GM10248 (cell line): ENCODE measurements at places on chromosomes 1 and 21.
A peak's percentile ranks its signal among the peaks of the same experiment; 100 is the strongest.

DNA sequence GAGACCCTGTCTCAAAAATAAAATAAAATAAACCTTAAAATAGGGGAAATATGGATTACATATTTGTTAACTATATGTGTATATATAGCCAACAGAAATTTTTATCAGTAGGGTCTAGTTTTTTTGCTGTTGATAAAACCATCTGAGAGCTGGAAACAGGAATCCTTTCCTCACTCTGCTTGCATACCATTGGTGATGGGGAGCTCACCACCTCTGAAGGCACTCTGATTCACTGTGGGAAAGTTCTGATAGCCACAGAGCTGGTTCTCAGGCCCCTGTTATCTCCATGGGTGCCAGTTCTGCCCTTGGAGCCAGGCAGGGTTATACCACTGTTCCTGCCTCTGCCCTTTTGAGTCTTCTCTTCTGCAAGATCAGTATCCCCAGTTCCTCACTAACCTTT is 17.8 kb upstream of the ZC3H12A start:
- no peak for DNase-seq

DNA sequence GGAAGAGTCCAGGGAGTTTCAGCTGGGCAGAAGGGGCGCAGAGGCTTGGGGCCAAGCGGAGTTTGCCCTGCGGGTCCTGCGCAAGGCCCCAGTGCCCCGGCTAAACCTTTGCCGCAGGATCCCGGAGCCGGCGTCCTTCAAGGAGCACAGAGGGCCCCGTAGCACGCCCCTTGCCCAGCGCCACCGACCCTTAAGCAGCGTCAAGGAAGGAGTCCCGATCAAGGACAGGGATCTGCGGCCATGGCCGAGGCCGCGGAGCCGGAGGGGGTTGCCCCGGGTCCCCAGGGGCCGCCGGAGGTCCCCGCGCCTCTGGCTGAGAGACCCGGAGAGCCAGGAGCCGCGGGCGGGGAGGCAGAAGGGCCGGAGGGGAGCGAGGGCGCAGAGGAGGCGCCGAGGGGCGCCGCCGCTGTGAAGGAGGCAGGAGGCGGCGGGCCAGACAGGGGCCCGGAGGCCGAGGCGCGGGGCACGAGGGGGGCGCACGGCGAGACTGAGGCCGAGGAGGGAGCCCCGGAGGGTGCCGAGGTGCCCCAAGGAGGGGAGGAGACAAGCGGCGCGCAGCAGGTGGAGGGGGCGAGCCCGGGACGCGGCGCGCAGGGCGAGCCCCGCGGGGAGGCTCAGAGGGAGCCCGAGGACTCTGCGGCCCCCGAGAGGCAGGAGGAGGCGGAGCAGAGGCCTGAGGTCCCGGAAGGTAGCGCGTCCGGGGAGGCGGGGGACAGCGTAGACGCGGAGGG is 520 bp downstream of the CLIC6 start:
- DNase-seq, result peak; percentile 69

- DNase-seq, result no peak
Observed at GRCh38 chr1:224223819-224224714, 41.0 kb downstream of the DEGS1 start.

DNA sequence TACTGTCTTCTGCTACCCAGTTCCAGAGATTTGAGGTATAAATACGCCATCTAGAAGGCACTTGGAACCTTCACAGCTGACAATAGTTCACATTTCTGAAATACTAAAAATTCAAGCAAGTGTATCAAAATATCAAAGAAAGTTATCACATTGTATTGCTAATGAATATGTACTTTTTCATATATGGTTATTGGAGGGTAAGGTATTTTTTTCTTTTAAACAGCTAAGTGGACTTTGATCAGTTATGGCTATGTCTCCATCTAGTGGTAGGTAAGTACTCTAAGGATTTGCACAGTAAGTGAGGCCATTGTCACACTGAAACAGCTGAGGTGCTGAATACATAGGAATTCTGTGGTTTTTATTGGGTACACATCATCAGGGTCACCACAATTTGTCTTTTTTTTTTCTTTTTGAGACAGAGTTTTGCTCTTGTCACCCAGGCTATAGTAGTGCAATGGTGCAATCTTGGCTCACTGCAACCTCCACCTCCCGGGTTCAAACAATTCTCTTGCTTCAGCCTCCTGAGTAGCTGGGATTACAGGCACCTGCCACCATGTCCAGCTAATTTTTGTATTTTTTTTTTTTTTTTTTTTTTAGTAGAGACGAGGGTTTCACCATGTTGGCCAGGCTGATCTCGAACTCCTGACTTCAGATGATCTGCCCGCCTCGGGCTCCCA is 49.1 kb upstream of the CR2 start:
- DNase-seq, result peak; percentile 62

GRCh38 chr1:43878854-43879253 is 54.7 kb upstream of the ARTN start:
- no peak for DNase-seq

DNA sequence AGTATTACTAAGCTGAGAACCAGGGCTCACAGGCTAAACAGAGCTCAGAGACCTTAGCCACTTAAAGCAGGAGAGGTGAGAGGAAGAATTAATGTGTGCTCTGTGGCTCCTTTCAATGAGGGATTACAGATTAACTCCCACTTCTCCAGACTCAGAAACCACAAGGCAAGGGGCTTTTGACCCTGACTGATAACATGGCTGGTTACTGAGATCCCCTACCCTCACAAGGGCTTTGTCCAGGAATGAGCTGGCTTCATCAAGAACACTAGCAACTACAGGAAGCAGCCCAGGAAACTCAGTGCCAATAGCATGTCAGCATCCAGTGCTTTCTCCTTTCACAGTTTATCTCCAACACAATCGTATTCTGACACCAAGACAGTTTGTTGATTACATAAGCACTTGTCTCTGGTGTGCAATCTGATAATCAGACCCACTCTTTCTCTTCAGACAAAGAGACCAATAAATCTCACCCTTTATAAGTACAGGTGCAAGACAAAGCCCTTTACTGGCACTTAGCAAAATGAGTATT is 38.8 kb downstream of the ERI3 start:
- no peak for DNase-seq

DNA sequence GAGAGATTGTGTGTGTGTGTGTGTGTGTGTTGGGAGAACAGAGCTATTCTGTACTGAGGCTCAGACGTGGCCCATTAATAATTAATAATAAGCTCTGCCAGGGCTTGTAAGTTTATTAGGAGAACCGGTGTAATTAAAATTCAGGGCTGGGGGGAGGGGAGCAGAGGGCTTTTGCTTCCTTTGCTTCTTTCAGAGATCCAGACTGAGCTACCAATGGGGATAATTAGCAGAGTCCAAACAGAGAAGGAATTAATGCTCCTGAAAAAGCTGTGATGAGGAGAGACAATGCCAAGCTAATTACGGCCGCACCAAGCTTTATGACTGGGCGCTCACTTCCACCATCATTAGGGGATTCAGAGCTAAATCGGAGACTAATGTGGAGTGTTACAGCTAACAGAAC is 4.5 kb downstream of the SYT6 start:
- DNase-seq, result no peak

GRCh38 chr1:113783254-113784103 is 24.2 kb upstream of the PHTF1 start:
- DNase-seq, result peak; percentile 21

DNA sequence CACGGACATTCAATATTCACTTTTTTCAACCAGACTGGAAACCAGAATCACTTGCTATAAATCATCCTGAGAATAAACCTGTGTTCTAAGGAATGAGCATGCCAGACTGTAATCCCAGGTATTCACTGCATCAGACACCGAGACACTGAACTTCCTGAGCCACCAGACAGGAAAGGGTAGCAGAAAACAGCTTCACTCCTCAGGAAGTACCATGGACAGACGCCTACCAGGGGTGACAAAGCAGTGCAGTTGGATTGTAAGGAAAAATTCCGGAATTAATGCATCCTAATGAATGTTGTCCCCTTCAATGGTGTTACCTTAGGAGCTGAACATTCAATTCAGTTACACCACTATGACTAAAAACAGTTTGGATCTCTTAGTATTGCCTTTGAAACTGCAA is 156.1 kb downstream of the PIGK start:
- DNase-seq, result no peak

GRCh38 chr1:224058303-224058702 is 55.6 kb upstream of the FBXO28 start:
- DNase-seq, result no peak

DNA sequence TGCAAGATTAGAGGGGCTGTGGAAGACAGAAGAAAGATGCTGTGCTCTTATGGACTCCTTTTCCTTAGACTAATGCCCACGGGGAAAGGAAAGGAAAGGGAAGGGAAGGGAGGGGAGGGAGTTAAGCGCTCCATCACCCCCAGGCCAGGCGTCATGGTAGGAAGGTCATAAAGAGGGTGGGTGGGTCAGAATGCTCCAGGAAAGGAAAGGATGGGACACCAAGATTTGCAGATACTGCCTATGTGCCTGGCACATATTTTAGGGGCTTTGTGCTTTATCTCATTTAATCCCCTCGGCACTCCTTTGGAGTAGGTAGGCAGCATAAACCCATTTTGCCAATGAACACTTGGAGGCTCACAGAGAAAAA is 41.4 kb downstream of the MAB21L3 start:
- no peak for DNase-seq

GRCh38 chr1:161706482-161707347 is at the start of gene FCRLA:
Gene FCRLA (plus strand): TSS chr1:161707229. CDS start chr1:161707265, 36 bp downstream.
- DNase-seq, result peak; percentile 65

DNA sequence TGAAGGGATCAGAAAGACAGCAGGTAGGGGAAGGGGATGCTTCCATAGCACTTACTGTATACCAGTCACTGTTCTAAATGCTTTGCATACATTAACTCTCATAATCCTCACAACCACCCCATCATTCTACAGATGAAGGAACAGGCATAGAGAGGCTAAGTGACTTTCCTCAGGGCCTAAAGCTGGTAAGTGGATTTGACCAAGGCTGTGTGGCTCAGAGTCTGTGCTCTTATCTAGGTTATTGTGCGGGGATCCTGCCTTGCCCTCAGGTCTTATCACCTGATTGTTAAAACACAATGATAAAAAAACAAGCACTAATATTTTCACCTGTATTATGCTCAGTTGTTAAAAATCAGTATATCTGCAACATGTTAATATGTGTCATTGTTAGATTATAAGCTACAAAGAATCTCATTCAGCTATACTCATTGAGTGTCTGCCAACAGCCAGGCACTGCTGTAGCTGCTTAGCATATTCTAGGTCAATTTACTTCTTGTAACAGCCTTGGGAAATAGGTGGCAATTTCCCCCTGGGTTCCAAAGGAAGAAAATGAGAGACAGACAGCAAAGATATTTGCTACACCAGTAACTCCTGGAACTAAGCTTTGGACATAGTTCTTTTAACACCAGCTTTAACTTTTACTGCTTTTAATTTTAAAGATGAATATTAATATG is 38.6 kb upstream of the RBM15 start:
- DNase-seq, result no peak

DNA sequence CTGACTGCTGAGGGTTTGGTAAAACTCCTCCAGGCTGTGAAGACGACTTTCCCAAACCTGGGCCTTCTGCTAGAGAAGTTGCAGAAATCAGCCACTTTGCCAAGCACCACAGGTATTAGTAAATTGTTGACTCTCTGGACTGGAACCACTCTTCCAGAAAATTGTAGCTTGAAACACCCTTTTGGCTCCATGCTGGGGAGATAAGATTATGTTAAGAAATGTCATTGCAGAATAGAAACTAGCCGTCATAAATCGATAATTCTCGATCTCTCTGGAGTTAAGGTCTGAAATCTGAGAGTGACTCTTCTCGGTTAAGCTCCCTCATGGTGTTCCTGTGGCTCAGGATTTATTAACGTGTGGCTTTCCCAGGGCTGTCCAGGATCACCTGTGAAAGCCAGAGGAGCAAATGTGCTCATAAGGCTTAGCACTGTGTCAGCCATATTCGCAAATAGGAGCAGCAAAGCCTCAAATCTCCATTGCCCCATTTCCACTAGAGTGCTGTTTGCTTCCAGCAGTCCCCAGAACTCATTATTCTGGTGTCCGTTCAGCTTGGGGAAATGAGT is 54.6 kb downstream of the ZBTB40 start:
- no peak for DNase-seq

DNA sequence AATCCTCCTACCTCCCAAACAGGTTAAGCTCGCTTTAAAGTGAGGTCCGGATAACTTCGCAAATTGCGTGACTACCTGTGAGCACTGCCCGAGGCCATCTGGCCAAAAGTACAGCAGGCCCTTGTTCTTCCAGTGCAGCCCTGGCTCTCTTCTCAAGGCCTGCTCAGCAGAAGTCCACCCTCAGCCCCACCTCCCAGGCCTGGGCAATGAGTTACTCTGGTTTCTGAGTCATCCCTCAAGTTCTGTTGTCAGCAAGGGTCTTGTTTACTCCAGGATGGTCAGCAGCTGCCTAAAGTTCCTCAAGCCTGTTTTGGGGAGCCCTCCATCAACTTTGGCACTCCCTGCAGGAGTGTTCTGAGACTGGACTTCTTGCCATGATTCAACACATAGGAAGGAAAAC is 101.7 kb downstream of the BCAR3 start:
- DNase-seq, result no peak

DNA sequence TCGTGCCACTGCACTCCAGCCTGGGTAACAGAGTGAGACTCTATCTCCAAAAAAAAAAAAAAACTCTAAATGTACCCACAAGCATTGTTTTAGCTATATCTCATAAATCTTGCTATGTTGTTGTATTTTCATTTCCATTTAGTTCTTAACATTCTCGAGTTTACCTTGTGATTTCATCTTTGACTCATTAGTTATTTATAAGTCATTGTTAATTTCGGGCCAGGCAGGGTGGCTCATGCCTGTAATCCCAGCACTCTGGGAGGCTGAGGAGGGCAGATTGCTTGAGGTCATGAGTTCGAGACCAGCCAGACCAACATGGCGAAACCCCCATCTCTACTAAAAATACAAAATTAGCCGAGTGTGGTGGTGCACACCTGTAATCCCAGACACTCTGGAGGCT is 11.7 kb downstream of the HES2 start:
- DNase-seq, result no peak

GRCh38 chr1:76068542-76068941 is 6.0 kb upstream of the ST6GALNAC3 start:
- DNase-seq, result no peak

- no peak for DNase-seq
Observed at GRCh38 chr21:45634511-45635183, 8.9 kb upstream of the PCBP3 start.

DNA sequence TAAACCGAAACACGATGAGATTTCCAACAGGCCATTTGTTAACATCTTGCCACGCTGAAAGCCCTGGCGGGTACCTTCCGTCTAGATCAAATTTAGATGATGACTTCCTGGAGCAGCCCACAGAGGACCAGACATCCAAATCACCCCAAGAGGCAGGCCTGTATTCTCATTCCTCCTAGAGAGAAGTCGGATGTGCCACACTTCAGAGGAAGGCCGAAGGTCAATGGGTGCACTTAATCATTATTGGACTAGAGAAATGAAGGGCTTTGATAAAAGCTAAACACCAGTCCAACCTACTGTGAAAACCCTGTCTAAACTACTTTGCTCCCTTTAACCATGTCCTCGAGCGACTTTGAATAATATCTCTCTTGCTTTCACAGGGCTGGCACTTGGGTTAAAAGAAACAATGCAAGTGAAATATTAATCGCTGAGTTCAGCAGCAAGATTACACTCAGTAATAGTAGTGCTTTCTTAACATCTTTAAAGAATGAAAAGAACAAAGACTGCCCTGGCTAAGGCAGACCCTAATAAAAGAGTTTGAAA is 76.5 kb downstream of the BCAR3 start:
- DNase-seq, result no peak
